ENCODE measurements at places on chromosomes 13 and 19. TPM values are rescaled to one million over a fixed set of nuclear protein-coding genes. Genes with fewer than 3 reads are reported as not detected.

DNA sequence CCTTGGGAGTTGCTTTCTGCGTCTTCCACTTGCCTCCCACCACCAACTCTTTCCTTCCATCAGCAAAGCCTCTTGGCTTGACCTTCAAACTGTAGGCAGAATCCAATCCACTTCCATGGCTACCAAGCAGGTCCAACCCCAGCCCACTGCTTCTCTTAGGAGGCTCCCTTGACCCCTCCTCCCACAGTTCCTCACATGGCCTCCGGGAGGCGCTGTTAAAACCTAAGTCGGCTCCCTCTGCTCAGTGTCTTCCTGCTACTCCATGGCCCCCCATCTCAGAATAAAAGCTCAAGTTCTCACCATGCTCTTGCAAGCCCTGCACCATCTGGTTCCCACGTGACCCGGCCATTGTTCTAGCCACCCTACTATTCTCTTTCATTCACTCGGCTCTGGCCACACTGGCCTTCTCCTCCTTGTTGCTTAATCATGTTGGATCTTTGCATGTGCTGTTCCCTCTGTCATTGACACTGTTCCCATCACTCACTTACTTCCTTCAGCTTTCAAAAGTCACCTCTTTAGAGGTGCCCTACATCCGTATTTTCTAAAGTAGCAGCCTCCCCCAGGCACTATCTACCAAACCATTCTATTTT is 7.5 kb downstream of the IZUMO2 start:
- H3K27me3 ChIP-seq = peaks cover 9% of the 10 kb centered on the region
- DNase-seq = no peak
- no peaks in the 10 kb centered on the region for H3K4me1 ChIP-seq
- H3K27ac ChIP-seq = no peak overlapping the region

Gene DLL3
- not detected for polyA plus RNA-seq

- peaks cover 1% of the 10 kb centered on the region for H3K36me3 ChIP-seq
- no peak for DNase-seq
- H3K4me1 ChIP-seq = peaks cover 9% of the 10 kb centered on the region
- H3K27me3 ChIP-seq = no peaks in the 10 kb centered on the region
Measured at GRCh38 chr13:49246850-49247642, 679 bp upstream of the CDADC1 start.

DNA sequence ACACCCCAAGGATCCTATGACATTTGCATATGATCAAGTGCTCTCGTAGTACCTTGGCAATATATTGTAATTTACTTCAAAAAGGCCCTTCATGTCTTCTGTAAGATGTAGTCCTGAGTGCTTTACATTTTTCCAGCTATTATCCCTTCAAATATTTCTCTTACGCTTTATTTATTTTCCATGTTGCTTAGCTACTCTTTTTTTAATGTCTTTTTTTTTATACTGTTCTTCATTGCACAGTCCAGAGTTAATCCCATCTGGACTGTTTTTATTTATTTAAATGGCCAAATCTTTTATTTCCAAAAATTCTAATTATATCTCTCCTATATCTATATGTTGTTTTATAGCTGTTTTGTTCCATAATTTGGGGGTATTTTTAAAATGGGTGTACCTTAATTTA is 371.3 kb downstream of the SLC7A1 start:
- no peak overlapping the region for H3K27ac ChIP-seq
- H3K4me1 ChIP-seq = no peaks in the 10 kb centered on the region
- DNase-seq = no peak

DNA sequence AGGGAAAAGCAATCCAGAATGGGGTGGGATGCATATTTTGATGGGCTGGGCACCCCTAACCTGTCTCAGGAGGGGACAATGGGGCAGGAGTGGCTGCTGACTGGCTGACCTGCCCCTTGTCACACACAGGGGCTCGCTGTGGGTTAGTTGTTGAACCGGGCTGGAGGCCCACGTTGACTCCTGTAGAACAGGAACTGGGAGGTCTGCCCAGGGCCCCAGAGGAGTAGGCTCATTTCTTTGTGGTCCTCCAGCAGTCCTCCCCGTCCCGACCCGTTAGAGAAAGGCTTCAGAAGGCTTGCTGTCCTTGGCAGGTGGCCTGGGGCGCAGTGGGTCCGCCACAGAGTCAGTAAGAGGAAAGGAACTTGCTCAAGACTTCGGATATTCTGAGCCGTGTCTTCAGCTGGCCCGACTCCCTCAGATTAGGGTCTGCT is 70.1 kb downstream of the COL4A1 start:
- H3K4me3 ChIP-seq = no peak overlapping the region
- no peak for DNase-seq
- H3K4me1 ChIP-seq = no peaks in the 10 kb centered on the region
- no peaks in the 10 kb centered on the region for H3K36me3 ChIP-seq

DNA sequence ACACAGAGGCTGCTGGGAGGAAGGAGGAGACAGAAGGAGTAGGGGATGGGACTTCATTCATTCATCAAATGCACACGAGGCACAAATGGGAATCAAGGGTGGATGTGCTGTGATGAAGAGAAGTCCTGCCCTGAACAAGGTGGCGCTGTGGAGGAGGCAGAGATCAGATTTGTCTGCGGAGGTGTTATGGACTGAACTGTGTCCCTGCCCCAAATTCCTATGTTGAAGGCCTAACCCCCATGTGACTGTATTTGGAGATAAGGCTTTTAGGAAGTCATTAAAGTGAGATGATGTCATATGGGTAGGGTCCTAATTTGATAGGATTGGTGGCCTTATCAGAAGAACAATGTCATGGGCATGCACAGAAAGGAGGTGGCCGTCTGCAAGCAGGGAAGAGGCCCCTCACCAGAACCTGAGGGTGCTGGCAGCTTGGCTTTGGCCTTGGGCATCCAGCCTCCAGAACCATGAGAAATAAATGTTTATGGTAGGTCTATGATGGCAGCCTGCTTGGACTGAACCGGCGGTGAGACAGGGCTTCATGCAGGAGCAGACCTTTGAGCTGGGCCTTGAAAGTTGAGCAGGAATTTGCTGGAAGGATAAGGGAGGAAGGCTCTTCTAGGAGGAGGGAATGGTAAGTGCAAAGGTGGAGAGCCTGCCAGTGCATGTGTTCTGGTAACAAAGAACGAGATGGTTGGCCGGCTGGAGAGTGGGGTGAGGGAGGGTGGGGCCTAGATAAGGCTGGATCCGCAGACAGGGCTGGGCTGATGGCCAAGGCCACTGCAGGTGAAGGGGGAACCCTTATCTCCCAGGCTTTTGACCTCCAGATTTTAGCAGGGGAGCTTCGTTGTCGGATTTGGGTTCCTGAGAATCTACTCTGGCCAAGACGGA is 2.7 kb upstream of the CEBPA start:
- peaks cover 3% of the 10 kb centered on the region for H3K4me1 ChIP-seq
- peak; percentile 98 for DNase-seq
- H3K4me3 ChIP-seq = peak overlapping the region; percentile 71
- no peaks in the 10 kb centered on the region for H3K27me3 ChIP-seq

Gene SYNE4
- polyA plus RNA-seq = 16.0 TPM

GRCh38 chr19:40419066-40419612 is 6.0 kb upstream of the PRX start:
- no peaks in the 10 kb centered on the region for H3K4me1 ChIP-seq
- H3K27me3 ChIP-seq = no peaks in the 10 kb centered on the region
- H3K27ac ChIP-seq = no peak overlapping the region
- no peak for DNase-seq

Gene ERFL
- 0.21 TPM for polyA plus RNA-seq

Gene BEST2
- polyA plus RNA-seq = not detected

DNA sequence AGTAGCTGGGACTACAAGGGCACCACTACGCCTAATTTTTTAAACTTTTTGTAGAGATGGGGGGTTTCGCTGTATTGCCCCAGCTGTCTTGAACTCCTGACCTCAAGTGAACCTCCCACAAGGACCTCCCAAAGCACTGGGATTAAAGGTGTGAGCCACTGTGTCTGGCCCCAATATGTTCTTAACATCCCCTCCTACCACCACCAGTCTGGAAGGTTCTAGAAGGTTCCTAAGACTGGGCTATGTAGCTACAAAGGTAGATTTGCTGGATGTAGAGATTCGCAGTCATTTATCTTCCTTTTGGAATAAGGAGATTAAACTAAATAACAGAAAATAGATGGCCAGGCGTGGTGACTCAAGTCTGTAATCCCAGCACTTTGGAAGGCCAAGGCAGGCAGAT is 5.3 kb downstream of the HSD17B14 start:
- DNase-seq = no peak
- H3K27me3 ChIP-seq = no peaks in the 10 kb centered on the region
- H3K4me1 ChIP-seq = peaks cover 17% of the 10 kb centered on the region
- H3K4me3 ChIP-seq = no peak overlapping the region

Gene LILRB3
- 2.2 TPM for polyA plus RNA-seq

DNA sequence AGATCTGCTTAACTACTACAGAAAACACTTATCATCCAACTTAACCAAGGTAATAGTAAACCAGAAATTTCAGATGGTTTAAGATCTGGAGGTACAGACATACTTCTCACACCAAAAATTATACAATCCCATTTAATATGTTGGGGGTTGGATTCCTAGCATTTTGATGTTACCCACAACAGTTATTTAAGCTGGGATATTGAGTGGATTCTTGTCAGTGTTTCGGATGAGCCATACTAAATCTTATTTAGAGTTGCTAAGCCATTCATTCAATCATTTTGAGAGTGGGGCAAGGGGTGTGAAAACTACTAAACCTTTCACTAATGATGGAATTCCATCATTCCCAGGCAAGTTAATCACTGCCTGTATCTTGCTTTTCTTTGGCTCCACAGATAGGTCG is 40.6 kb downstream of the KATNAL1 start:
- no peaks in the 10 kb centered on the region for H3K36me3 ChIP-seq
- H3K4me1 ChIP-seq = no peaks in the 10 kb centered on the region
- H3K27ac ChIP-seq = no peak overlapping the region
- no peak overlapping the region for H3K4me3 ChIP-seq

- peak overlapping the region; percentile 71 for H3K27ac ChIP-seq
- H3K4me3 ChIP-seq = peak overlapping the region; percentile 55
- DNase-seq = no peak
- no peaks in the 10 kb centered on the region for H3K27me3 ChIP-seq
- H3K4me1 ChIP-seq = no peaks in the 10 kb centered on the region
Measured at GRCh38 chr19:51339313-51339686, 2.6 kb downstream of the VSIG10L start.

DNA sequence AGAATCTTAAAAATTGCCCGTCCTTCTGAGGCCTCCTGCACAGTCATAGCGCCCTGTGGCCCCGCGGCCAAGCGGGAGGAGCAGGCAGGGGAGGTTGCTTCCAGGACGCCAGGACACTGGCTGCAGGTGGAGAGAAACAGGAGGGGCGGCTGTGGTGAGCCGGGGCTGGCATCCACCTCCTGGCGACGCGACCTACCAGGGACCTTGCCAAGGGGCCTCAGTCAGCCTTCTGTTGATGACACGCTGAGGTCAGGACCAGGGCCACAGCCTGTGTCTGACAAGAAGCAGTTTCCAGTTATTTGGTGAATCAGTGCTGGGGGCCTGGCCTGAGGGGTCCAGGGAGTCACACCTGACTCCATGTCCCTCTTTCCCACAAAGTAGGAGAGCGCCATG is 13.3 kb upstream of the MKNK2 start:
- DNase-seq = no peak
- no peaks in the 10 kb centered on the region for H3K27me3 ChIP-seq
- peaks cover 4% of the 10 kb centered on the region for H3K36me3 ChIP-seq
- H3K4me1 ChIP-seq = peaks cover 53% of the 10 kb centered on the region
- H3K4me3 ChIP-seq = no peak overlapping the region

Gene LILRB2
- 0.81 TPM for polyA plus RNA-seq

DNA sequence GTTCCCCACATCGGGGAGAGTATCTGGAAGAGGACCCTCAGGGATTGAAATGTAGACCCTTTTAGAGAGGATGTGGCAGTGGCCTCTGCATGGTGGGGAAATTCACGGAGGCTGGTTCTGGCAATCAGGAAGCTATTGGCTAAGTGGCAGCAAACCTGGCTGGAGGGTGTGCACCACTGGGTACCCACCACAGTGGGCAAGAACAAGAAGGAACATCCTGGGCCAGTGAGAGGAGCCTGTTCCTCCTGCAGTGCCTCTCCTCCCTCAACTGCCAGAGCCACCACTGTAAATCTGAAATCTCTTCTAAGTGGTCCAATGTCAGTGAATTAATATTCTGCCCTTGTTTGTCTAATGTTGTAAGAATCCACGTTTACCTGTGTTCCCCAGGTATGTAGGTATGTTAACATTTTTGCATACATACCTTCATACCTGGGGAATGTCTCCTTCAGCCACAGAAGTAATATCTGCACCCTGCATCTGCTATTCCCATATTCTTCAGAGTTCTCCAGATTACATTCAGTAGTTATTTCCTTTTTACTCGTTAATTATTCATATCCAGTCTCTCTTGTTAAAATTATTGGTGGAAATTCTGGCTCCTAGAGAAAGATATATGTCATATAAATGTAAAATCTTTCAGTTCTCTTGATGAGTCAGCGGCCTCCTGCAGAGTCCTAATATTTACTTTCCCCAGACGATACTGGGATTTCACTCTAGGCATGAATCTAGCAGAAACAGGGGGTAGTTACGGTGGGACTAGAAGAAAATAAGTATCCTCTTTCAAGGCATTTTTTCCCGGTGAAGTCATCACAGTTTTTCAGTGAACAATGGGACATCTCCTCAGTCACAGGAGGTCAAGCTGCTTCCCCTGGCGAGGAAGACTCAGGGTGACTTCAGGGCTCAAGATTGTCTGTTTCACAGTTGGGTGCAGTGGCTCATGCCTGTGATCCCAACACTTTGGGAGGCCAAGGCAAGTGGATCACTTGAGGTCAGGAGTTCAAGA is 148.3 kb downstream of the MYO16 start:
- no peak for DNase-seq
- H3K4me3 ChIP-seq = no peak overlapping the region
- H3K36me3 ChIP-seq = no peaks in the 10 kb centered on the region
- no peaks in the 10 kb centered on the region for H3K4me1 ChIP-seq
- H3K27ac ChIP-seq = no peak overlapping the region

GRCh38 chr19:15404097-15404779 is 14.6 kb downstream of the AKAP8L start:
- no peak overlapping the region for H3K4me3 ChIP-seq
- no peaks in the 10 kb centered on the region for H3K27me3 ChIP-seq
- peaks cover 2% of the 10 kb centered on the region for H3K4me1 ChIP-seq
- DNase-seq = peak; percentile 4

DNA sequence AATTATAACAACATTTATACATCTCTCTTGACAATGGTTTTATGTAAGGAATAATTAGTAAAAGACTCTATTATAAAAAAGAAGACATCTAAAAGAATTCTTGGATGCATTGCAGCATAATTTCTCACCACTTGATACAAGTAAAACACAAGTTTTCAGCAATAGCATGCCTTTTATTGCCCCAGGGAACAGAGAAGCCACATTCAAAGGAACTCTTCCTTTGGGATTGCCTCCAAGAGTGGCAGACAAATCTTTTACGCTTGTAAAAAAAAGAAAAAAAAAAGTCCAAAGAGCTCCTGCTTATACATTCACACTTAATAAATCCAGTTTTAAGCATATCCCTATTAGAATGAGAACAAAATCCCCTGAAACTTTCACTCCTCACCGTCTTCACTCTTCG is 2357.8 kb upstream of the PCDH20 start:
- no peak overlapping the region for H3K4me3 ChIP-seq
- H3K4me1 ChIP-seq = no peaks in the 10 kb centered on the region
- DNase-seq = no peak
- H3K36me3 ChIP-seq = no peaks in the 10 kb centered on the region
- H3K27me3 ChIP-seq = no peaks in the 10 kb centered on the region

Gene ZNF816
- 2.4 TPM for polyA plus RNA-seq
